AG20443 (cell line): ENCODE measurements at places on chromosomes 6 and 20.

DNA sequence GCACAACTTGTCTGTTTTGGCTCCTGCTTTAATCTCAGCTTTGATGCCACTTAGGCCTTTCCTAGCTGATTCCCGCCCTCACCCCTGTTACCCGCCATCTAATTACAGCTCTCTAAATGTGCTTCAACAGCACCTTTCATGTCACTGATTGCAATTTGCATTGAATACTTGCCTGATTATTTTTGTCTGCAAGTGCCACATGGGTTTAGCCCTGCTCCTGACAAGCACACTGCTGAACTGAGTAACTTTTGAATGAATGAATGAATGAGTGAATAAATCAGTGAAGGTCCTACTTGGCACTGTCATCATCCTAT is 591 bp upstream of the DCBLD1 start:
- DNase-seq = no peak

- DNase-seq = peak; percentile 61
Observed at GRCh38 chr6:112216662-112217551, 37.5 kb downstream of the LAMA4 start.

DNA sequence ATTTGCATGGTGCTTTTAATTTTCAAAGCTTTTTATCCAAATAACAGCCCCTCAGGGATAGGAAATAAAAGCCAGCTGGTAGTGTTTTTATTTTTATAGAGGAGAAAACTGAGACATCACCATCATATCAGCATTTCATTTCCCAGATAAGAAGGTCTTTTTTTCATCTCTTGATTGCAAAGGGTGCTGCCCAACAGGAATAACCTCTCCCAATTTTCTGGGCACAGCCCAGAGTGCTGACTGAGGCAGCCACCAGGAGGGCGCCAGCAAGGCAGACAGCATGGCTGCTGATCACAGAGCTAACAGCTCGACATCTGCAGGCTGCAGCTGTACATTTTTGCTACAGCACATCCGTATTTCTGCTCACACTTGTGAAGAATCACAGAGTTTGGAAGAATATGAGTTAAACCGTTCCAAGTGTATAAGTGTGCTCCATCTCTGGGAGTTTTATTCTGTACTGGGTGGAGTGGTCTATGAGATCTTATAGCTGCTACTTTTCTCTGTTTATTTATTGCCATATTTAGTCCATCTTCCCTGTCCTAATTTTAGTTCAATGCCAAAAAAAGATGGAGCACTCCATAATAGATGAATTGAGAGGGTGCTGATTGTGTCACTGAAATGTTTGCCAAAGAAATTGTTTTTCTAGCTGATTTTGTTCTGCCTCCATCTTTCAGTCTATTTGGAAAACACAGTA is 85.5 kb upstream of the C20orf144 start:
- DNase-seq = peak; percentile 12

GRCh38 chr6:139373928-139374356 is 506 bp downstream of the CITED2 start:
- DNase-seq = peak; percentile 16
